HuH-7 (cell line): ENCODE measurements at places on chromosomes 11 and 22.

- peak; percentile 59 for DNase-seq
Observed at GRCh38 chr11:63917692-63918506, 935 bp upstream of the RCOR2 start.

DNA sequence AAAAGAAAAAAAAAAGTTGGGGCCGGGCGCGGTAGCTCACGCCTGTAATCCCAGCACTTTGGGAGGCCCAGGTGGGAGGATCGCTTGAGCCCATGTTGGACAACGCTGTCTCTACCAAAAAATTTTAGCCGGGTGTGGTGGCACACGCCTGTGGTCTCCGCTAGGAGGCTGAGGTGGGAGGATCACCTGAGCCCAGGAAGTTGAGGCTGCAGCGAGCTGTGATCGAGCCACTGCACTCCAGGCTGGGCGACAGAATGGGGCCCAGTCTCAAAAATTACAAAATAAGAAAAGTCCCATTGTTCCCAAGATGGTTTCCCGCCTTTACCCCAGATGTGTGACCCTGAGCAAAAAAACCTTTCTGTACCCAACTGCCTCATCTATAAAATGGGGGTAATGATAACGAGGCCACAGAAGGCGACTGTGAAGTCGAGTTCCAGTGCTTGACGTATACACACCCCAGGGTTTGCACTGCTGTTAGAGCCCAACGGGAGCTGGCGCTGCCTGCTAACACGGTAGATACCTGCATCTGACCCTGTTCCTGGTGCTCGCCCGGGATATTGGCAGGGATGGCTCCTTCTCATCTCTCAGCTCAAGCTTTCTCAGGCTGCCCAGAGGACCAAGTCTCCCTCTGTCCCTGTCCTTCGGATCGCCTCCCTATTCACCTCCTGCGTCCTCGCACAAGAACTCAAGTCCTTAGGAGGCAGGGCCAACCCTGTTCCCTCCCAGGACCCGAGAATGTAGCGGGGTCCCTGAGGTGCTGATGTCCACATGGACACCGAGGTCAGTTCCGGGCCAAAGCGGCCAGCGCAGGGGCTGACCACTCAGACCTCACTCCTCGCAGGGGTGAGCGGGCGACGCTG lies 1.1 kb upstream of the RPLP2 start:
- DNase-seq = peak; percentile 73

GRCh38 chr11:1760351-1761109 lies 3.2 kb downstream of the CTSD start:
- DNase-seq = no peak

GRCh38 chr22:33958741-33959140 lies 38.5 kb upstream of the LARGE1 start:
- DNase-seq = no peak
